ENCODE measurements at places on chromosomes 7 and 10.
A peak's percentile ranks its signal among the peaks of the same experiment; 100 is the strongest.

DNA sequence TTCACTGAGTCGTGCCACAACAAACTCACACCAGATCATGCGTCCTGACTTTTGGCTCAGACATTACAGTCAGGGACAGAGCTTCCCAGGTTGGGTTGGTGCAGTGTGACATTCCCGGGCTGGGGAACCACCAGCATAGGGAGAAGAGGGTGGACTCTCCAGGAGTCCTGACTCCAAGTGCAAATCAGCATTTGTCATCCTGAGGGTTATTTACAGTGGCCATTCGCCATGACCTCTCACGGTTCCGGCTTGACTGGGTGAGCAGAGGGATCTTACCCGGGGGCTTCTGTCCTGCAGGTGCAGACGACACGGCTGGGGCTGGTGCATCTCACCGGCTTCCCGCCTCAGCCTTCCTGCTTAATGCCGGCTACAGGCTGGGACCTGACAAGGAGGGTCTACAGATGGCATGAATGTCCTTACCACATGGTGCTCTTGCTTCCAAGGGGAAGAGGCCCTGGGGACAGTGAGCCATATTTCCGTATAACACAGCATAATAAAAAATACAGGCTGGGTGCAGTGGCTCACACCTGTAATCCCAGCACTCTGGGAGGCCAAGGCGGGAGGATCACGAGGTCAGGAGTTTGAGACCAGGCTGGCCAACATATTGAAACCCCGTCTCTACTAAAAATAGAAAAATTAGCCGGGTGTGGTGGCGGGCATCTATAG, 12.5 kb upstream of the INTS1 start:
- no peak for DNase-seq

DNA sequence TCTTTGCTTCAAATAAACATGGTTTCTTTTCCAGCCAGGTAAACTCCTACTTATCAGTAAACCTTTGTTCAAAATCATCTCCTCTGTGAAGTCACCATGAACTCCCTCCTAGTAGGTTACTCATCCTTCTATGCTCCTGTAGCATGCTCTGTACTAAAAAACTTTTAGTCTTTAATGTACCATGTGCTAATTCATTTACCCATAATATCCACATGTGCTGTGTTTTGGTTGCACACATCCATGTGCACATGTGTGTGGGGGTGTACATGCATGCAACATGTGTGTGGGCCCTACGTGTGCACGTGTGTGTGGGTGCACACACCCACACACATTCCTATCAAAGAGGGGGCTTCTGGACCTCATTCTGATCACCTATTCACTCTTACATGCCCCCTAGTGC, 259.9 kb upstream of the SP4 start:
- DNase-seq: no peak

GRCh38 chr10:85665078-85665477, 701.5 kb downstream of the GRID1 start:
- DNase-seq: no peak

DNA sequence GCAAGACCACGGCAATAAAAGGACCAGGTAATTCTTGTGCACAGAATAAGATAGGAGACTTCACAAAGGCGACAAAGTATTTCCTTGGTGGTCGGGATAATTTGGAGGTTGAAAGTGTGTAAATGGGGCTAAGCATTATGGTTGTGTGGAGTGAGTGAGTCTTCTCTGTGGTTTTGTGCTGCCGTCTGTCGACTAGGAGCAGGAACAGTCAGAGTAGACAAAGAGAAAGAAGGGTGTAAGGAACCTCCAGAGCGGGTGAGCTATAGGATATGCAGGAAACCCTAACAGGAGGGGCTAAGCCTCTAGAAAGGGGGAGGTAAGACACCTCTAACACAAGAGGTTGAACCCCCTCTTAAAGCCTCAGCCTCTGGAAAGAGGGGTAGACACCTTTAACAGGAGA, 201.6 kb downstream of the SH2D4B start:
- DNase-seq: no peak

DNA sequence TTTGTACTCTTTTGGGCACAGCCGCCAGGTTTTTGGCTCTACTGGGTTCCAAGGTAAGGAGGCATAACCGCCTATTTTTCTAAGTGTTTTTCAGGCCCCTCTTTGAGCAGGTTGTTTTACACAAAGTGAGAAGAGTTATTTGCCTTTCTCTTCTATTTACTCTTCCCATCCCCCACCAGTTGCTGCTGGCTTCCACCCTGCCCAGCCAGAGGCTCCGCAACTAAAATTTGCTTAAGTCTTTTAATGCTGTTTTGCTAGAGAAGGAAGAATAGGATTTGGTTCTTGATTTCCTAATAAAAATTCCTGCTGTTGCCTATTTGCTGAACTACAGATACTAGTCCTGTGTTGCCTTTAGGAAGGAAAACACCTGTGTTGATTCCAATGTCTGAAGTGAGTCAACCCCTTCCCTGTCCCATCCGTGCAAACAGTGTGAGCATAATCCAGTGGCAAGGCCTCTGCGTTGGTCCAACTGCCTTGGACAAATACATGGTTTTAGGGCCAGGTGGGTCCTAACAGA, 1.9 kb downstream of the PLA2G12B start:
- no peak for DNase-seq

GRCh38 chr10:107807836-107808235, 643.3 kb upstream of the SORCS1 start:
- DNase-seq: no peak

GRCh38 chr7:36159618-36160017, 6.6 kb downstream of the EEPD1 start:
- no peak for DNase-seq

DNA sequence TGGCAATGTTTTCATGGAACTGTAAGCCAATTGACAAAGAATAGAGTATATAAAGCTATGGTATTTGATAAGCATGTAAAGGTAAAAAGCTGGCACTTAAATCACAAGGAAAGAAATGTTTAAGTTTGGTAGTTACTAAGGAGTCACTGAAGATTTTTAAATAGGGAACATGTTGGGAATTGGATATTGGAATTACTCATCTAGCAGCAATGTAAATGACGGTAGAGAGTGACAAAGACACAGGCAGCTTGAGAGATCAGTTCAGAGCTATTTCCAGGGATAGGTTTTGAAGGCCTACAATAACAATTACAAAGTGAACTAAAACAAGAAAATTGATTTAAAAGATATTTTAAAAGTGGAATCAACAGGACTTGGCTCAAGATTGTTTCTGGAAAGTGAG, 36.8 kb downstream of the SP8 start:
- no peak for DNase-seq

DNA sequence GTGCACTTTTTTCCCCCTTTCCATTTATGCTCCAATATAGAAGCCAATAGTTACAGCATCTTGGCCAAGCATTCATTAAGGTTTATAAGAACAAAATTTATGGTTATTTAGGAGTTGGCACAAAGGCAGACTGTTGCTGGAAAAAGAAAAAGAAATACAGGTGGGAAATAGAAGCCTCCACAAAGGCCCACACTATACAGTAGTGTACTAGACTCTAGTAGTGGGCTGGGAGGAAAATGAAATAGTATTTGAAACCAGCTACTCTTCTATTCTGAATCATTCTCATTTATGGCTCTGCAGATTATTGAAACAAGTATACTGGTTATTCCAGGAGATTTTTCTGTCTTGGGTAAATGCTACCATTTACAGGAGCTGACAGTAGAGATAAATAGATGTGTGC, 80.9 kb upstream of the CDK6 start:
- no peak for DNase-seq

DNA sequence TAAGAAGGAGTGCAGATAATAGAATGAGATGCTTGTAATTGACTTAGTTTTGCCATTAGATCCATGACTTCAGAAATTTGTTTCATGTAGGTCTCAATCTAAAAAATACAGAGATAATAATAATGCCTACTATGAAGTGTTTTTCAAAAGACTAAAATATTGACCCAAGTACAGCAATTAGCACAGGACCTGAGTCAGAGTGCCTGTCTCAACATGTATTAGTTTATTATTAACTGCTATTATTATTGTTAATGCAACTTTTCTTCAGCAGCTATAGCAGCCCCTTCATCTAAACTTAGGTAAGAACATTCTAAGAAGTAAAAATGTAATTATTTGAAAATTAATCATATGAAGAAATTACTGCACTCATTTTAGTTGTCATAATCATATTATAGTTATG, 82.9 kb upstream of the HGF start:
- DNase-seq: no peak

DNA sequence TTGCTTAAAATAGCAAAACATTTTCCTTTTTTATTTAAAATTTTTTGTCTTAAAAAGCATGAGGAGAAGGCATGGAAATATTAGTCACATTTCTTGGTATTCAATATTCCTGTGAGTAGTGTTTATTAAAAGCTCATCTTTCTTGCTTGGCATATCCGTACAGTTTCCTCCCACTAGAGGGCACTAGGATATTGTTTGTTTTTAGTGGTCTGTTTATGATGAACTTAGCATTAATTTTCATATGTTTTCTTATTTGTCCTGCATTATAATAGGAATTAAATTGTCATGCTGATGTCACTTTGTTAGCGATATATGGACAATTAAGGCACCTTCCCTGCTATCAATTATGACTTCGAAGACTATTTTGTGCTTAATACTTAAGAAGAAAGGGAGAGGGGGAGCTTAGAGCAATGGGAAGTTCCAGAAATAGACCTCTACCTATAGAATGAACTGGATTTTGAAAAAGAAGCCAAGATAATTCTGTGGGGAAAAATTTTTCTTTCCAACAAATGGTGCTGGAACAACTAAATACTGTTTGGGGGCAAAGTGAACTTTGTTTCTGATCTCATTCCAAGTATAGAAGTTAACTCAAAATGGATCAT, 91.0 kb upstream of the STRIP2 start:
- DNase-seq: peak; percentile 75

- no peak for DNase-seq
Observed at GRCh38 chr10:34826857-34827766, 12.0 kb upstream of the PARD3 start.

GRCh38 chr10:80144067-80144695, 11.7 kb downstream of the PLAC9 start:
- no peak for DNase-seq

- no peak for DNase-seq
Observed at GRCh38 chr7:101628522-101628921, 574 bp downstream of the MYL10 start.

DNA sequence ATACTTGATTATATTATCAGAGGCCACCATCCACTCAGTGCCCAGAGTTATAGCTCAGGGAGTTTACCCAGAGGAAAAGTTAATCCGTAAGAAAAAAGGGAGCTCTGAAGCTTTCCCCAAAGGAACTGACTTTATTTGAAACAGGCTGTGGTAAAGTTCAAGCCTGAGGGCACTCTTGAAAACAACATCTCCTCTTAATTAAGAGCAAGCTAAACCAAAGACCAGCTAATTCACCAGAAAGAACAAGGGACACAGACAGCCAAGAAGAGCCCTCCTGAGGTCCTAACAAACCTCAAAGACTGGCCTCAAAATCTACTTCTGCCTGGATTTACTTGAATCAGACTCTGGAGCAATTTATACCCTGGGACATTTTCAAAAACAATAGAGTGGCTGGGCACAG, 159.6 kb upstream of the CHST15 start:
- DNase-seq: no peak

DNA sequence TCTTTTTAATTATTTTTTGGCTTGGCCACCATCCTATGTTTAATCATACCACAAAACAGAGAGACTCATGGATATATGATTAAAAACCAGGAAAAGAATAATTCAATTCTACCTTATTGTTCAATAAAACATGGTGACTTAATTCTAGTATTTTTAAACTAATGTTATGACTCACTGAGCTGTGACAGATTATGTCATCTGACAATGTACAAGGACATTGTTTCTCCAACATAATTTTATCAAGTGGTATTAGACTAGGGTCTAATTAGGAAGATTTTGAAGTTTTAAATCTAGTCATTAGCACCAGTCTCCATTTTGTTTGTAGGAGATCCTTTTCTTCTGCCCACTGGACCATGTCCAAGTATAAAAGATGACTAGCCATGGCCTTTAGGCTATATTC, 199.3 kb upstream of the MDFIC start:
- no peak for DNase-seq

- DNase-seq: peak; percentile 99
Observed at GRCh38 chr7:4665661-4666060, 16.4 kb upstream of the FOXK1 start.

GRCh38 chr10:97643441-97643985, 3.0 kb downstream of the PI4K2A start:
- DNase-seq: no peak

- no peak for DNase-seq
Observed at GRCh38 chr10:71363936-71364335, 32.8 kb upstream of the CDH23 start.

GRCh38 chr7:13037216-13037615, 349.8 kb downstream of the ARL4A start:
- peak; percentile 94 for DNase-seq

DNA sequence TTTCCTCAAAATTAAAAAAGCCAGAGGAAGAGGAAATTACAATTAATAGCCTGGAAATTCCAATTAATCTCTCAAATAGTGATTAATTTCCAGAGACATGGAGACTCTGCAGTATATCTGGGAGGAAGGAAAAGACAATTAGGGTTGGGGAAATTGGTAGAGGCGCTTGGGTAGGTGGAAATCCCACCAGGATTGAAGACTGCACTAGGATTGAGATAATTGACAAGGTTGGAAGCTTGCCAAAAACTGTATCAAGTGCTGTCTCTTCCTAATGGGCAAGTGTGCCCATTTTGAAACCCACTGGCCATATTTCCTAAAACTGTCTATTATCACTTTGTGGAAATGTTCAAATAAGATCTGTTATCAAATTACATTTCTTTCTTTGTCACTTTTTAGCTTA, 21.6 kb downstream of the CHN2 start:
- no peak for DNase-seq

DNA sequence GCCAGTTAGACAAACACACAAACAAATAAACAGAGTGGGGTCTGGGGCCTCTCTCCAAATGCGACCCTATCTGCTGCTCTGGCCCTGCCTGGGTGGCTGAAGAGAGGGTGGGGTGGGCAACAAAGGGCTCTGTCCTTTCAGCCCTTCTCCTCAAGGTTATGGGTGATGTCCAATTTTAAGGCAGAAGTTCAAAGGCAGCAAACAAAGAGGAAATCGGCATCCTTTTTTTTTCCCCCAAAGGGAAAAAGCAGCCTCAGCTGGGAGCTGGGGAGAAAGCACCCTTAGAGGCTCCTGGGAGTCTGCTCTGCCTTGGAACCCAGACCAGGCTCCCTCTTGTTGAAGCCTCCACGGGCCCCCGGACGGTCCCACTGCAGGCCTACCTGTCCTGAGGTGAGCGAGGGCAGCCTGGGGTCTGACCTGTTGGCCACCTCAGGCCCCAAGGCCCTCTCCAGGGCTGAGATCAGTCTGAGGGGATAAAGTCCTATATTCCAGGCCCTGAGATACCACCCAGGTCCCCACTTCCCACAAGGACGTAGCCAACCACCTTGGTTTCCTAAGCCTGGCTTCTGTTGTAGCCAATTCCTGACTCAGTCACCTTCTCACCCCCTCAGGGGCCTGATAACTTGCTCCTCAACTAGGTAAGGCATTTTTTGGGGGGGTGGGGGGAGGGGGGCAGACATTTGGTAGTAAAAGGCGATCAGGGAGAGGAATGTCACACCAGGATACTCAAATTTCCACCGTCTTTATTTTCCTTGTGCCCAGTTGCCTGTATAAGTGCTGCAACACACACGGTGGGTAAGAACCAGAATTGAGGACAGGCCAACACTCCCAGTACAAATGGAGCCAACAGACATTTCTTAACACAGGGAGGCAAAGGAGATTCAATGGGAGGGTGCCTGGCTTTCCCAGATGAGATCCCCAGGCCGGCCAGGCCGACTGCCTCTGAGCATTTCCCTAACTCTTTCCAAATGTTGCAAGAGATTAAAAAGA, 4.3 kb downstream of the HOXA11 start:
- no peak for DNase-seq
